A673 (cell line): ENCODE measurements at places on chromosomes 3 and 15.

- DNase-seq = no peak
Measured at GRCh38 chr3:48423883-48424695, 5.8 kb downstream of the PLXNB1 start.

- DNase-seq = no peak
Measured at GRCh38 chr3:154182322-154182922, 61.2 kb downstream of the ARHGEF26 start.

DNA sequence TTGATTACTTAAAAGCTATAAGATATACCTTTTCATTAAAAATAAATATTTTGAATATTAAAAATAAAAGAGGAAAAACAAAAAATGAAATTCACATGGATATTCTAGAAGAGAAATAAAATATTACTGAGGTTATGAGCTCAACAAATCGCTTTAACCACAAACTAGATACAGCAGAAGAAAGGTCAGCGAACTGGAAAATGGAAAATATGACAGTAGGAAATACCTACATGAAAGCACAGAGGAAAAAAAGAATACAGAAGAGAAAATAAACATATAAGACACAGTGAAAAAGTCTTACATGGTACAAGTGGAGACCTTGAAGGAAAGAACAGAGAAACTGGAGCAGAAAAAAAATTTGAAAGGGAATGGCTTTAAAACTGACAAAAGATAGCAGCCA lies 33.2 kb downstream of the SCAPER start:
- DNase-seq = no peak

GRCh38 chr3:49428752-49429080 lies 408 bp downstream of the NICN1 start:
- DNase-seq = no peak

GRCh38 chr15:50542887-50543210 lies 3.6 kb downstream of the USP50 start:
- DNase-seq = no peak

DNA sequence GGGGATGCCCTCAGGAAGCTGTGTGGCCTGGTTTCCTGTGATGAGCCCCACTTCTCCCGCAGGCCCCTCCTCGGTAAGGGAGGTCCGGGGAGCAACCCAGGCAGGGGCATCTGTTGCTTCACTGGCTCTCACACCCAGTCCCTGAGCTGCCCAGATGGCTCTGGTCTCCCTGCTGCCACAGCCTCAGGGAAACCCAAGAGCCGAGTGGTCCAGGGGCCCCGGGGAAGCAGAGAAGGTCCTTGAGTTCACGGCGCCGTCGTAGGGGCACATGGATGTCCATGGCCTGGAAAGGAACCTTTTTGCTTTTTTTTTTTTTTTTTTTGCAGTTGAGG lies 13.3 kb upstream of the LRRC15 start:
- no peak for DNase-seq

GRCh38 chr3:29922992-29923746 lies 642.3 kb downstream of the RBMS3 start:
- no peak for DNase-seq

- no peak for DNase-seq
Measured at GRCh38 chr3:43161684-43162229, 55.9 kb upstream of the POMGNT2 start.

DNA sequence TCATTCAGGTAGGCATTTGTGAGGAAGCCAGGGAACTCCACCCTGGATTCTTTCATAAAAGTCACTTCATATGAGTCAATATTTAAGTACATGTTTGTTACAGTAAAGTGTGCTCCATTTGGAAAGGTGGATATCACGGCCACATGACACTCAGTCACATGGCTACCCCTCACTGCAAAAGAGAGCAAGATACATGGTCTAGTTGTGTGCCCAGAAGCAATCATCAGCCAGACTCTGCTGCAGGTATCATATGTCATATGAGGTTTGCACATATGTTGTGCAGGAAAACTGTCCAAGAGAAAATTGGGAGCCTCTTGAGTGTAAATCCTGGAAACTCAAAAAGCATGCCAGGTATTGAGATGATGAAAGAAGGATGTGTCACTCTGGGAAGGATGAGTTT lies 55.0 kb upstream of the NMNAT3 start:
- DNase-seq = no peak

GRCh38 chr3:45319231-45319995 lies 69.0 kb upstream of the LARS2 start:
- no peak for DNase-seq
